ENCODE measurements at places on chromosomes 7 and 10.

DNA sequence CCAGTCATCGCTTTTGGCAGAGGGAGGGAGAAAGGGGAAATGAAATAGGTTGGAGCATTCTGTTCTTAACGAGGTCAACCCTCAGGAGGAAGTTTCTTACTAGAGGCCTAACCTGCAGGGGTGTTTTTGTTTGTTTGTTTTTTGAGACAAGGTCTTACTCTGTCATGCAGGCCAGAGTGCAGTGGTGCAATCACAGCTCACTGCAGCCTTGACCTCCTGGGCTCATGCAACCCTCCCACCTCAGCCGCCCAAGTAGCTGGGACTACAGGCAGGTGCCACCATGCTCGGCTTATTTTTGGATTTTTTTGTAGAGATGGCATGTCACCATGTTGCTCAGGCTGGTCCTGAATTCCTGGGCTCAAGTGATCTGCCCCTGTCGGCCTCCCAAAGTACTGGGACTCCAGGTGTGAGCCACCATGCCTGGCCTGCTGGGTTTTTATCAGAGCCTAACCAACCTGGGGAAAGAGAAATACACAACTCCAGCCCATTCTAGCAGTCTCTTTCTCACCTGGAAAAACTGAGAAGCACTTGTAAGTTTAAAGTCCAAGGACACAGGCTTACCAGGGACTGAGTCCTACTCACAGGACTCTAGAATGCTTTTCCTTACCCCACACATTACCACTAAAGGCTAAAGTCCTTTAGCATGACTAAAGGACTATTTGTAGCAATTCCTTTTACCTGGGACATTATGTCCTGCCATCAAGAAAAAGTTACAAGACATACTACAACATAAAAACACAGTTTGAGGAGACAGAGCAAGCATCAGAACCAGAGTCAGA is 101.0 kb upstream of the EGFR start:
- DNase-seq, result no peak

DNA sequence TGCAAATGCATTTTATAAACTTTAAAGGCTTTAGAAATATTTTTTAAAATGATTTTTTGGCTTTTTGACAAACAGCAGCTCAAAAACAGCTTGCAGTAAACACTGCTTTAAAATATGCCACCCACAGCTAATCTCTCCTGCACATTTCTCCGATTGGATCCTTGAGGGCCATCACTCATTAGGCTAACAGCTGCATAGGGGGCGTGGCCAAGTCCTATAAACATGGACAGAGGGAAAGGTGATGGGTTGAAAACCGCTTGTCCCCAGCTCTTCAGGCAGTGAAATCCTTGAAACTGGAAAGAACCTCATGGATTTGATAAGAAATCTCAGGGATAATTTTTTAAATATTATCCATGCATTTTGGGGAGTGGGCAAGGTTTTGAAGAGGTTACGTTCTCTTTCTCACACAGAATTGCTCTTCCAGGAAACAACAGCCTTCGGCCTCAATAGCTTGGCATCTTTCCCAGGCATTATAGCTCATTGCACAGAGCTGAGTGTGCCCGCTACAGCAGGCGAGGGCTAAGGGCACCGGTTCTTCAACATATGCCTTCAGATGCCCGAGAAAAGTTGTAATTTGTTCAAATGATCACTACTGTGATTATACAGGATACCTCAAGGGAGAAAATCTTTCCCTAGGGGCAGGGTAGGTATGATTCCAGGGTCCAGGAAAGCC is 1.7 kb downstream of the PLEKHS1 start:
- no peak for DNase-seq

DNA sequence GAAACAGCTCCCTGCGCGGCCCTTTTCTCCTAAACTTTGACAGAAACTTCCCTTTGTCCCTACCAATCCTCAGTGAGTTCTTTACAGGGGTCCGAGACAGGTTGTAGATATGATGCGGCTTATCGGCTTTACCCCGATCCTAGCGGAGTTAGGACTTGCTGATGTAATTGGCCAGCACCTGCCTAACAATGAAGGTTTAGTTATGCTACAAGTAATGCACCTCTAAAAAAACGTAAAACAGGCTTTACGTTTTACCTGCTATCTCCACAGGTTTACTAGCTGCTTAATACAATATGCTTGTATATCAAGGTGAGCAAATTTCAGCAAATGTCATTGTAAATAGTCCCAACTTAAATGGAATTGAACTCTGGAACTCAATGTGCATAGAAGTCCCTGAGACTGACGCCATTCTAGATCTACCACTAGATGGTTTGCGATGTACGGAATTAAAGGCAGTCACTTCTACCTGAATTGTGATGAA is 697 bp upstream of the SNX13 start:
- DNase-seq, result no peak

DNA sequence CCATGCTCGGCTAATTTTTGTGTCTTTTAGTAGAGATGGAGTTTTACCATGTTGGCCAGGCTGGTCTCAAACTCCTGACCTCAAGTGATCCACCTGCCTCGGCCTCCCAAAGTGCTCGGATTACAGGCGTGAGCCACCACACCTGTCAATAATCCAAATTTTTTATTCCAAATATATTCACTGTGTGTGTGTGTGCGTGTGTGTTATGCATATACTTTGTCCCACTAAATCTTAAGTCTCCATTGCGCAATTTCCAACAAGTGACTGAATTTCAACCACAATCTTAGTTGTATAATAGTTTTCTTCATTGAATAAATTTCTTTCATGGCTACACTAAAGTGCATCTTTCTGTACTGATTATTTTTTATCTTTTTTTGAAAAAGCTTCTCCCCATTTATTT is 2.7 kb downstream of the KRIT1 start:
- DNase-seq, result no peak

- DNase-seq, result no peak
These were observed 156.2 kb downstream of the EVX1 start for GRCh38 chr7:27398851-27399250.

DNA sequence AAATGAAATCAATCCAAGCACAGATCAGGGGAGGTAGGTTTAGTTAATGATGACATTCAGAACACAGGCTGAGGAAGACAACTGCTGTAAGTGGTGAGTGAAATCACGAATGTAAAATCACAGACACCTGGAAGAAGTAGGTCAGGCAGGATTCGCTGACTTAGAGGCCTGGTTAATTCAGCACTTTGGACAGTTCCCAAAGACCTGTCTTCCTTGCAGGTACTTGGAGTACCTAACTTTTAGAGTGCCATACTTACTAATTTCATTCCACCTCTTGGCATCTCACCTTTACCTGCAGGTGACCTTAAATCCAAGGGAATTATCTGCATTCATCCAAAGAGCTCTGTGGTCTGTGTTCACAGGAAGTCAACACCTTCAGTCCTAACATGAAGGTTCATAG is 822.3 kb downstream of the PHTF2 start:
- DNase-seq, result peak; percentile 17

DNA sequence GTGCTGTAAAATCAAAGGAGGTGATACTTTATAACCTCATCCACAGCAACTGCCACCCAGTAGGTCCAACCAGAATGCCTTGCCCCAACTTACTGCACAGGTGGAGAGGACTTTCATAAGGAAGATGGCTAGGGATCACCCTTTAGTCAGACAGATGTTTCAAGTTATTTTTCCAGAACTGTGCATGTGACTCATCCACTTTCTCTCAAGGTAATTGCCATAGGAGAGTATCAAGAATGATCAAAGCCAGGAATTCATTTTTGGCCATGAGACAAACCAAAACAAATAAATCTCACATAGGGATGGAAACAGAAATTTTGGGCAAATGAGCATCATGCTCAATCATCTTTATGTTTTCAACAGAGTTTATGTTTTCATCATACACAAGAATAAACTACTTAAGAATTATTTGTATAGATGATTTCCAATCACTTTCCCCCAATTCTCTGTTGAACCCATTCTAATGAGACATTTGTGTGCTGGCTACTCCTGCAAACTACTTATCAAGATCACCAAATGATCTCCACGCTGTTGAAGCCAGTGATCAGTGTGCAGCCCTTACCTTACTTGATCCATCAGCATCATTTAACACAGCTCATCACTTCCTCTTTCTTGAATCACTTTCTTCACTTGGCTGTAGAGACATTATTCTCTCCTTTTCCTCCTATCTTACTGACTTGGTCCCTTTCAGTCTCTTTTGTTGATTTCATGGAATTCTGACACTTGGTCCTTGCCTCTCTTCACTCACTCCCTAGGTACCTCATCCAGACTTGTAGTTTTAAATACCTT is 74.0 kb downstream of the SLC16A9 start:
- no peak for DNase-seq

DNA sequence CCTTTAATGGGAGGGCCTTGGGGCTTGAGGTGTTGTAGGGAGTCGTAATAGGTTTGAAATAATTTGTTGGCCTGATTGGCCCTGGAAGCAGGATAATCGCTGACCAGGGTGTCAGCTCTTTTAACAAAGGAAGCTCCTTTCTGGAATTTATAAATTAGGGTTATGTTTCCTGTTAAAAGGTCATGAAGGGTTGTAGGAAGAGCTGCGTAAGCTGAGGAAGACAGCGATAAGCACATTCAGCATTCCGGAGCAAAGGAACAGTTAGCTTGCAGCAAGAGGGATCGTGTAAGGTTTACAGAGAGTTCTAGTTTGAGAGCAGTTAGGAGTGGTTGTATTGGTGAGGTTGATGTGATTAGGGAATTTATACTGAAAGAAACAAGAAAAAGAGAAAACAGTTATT is 21.3 kb downstream of the CPA4 start:
- DNase-seq, result no peak

- DNase-seq, result peak; percentile 37
These were observed 512.5 kb downstream of the REEP3 start for GRCh38 chr10:64033711-64034110.

DNA sequence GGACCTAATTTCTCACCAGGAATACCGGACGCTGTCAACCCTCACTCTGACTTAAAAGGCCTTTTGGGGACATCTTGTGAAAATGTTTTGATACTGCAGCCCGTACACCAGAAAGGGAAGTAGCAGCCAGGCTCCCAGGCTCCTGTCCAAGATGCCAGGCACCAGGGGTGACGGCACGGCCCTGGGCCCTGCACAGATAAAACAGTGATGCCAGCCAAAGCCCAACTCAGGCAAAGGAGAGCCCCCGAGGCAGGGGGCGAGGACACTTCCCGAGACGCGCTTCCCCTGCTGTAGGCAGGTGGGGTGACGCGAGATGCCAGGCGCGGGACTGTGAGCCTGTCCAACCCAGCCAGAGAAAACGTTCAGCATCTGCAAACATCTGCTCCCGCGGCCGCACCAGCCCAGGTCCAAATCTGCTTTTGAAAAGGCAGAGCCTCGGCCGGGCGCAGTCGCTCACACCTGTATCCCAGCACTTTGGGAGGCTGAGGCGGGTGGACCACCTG is 15.7 kb downstream of the ZFAND2A start:
- peak; percentile 25 for DNase-seq

- no peak for DNase-seq
These were observed 36.8 kb upstream of the NUB1 start for GRCh38 chr7:151304856-151305255.

- DNase-seq, result peak; percentile 71
These were observed 53.8 kb downstream of the HGF start for GRCh38 chr7:81715984-81716588.

DNA sequence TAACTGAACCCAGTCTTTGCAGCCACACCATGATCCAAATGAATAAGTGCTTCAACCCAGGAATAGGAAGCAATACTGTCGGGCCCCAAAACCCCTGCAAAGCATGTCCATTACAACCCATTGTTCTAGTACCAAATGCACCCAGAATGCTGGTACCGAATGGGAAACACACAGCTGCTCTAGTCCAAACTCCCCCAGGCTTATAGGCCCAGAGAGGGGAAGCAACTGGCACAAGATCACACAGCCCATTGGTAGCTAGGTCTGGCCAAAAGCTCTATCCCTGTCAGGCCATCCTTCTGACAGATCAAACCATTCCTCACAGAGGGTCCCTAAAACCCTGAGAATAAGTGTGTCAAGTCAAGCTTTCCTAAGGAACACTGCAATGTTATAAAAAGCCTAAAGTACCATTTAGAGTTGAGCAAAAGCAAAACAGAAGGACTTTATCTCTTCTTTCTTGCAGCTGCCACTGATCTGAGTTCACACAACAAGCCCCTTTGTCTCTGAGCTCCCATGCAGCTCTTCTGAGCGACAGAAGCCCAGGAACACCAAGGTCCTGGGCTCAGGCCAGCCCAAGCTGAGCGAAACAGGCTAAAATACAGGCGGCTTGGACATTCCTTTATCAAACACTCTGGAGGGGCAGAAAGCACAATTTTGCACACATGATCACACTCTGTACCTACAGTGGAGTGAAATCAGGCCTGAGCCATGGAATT is 116.7 kb downstream of the SGMS1 start:
- DNase-seq, result no peak

DNA sequence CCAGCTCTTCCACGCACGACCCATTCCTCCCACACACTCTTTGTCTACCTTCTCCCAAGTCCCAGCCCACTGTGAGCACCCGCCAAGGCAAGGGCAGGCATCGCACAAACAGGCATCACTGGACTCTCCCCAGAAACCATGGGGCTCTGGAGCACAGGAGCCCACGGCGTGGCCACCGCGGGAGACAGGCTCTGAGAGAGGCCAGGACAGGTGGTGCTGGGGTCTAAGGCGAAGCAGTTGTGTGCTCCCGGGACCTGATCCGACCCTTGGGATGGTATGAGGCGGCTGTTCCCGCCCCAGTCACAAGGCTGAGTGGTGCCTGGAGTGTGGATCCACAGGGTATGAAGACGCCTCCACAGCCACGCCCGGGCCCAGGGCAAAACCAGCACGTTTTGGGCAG is 156.9 kb downstream of the MAD1L1 start:
- DNase-seq, result no peak

DNA sequence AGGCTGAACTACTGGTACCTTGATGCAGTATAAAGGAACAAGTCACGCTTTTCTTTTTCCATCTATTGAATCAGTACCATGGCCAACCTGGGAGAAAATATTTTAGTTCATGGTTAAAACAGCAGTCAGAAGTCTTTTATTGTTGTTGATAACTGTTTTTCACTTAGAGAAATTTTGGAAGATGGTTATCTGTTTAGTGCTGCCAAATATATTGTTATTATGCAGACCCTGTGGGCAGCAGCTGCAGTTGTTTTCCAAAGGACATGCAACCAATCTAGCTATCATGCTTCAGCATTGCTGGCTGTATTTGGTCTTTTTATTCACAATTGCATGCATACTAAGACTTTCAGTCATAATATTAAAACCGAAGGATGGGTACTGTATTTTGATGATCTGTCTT is 169.5 kb downstream of the BBS9 start:
- DNase-seq, result no peak

- DNase-seq, result no peak
These were observed 495.8 kb downstream of the PLXNA4 start for GRCh38 chr7:132080467-132080866.

GRCh38 chr7:38451840-38452239 is 178.4 kb upstream of the TARP start:
- DNase-seq, result peak; percentile 65

GRCh38 chr10:18594574-18595156 is 56.7 kb downstream of the NSUN6 start:
- DNase-seq, result no peak

- DNase-seq, result no peak
These were observed 1.1 kb upstream of the SEC31B start for GRCh38 chr10:100520811-100521210.

DNA sequence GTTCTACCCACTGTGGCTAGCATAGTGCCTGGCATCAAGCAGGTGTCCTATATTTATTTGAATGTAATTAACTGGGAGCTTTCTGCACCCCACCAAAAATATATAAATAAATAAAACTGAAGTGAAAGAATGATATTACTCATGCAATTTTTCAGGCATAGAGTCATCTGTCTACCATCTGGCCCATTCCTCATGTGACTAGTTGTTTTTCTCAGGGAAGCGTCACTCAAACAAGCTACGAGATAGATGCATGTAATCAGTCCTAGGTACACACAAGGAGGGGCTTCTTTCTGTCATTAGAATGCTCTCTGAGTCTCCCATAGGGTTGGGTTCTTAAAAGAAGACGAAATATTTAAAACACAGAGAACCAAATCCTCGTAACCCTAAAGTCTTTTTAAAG is 255.5 kb upstream of the KMT2E start:
- no peak for DNase-seq
